ENCODE measurements at places on chromosomes 7 and 10.

DNA sequence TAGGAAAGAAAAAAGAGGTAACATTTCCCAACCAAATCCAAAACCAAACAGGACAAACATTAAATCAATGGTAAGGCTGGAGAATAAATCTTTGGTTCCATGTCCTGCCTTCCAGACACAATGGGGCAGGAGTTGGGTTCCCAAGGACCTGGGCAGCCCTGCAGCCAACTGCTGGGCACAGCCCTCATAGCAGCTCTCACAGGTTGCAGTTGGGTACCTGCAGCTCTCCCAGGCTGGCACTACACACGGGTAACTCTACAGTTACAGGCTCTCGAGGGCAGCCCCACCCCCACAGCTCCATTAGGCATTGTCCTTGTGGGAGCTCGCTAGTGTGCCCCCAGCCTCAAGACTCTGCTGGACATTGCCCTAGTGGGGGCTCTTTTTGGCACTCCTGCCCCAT is 7.5 kb downstream of the GRB10 start:
- DNase-seq, result no peak

DNA sequence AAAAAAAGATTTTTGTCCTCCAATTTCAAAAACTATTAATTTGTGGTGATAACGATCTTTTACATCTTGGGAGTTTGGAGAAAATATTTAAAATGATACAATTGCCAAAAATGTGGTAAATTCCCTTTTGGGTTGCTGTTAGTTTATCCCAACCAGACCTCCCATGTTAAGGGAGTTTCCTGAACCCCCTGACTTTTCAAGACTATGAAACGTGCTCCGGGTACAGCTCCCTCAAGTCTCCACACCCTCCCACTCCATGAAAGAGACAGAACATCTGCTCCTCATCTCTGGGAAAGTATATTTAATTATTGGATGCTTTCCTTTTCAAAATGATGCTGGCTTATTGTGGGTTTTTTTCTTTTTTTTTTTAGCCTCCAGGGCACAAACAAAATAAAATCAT is 534.6 kb upstream of the NRP1 start:
- DNase-seq, result peak; percentile 49

DNA sequence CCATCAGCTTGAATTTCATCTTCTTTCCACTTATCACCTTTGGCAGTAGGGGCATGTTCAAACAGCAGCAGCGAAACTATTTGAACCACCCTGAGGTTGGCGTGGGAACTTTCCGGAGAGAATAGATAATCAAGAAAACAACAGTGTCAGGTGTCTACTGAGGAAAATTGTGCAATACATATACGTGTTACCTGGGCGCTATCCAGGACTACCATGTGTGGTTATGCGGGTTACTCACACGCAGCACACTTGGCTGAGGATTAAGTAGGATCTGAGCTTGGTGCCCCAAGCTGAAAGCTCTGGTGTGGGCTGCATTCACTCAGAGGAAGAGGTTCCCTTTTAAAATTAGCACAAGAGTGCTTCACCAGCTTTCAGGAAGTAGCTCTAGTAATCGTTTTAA is 8.8 kb upstream of the ABI1 start:
- DNase-seq, result no peak

DNA sequence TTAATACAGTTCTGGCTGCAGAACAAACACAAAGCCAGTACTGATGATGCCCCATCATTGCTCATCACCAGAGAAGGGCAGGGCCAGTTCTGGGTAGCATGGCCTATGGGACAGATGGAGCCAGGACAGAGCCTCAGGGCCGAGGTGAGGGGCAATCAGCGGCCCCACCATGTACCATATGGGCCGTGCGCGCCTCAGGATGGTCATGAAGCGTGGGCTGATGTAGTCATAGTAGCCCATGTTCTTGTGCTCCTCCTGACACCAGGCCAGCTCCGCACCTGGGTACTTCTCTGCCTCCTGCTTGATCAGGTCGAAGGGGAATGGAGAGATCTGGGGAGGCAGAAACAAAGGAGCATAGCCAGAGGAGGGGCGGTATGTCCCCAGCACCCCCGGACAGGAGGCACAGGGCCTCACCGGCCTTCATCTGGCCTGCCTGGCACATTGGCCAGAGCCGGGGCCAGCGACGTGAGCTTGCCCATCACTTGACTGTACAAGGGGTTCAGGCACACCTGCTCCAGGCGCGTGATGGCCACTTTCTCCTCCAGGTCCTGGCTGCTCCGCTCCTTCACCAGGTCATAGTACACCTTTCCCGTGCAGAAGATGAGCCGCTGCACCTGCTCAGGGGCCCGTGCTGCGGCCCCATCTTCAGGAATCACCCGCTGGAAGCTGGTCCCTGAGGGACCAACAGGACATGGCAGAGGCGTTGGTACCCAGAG is 26.1 kb downstream of the OGDHL start:
- no peak for DNase-seq

GRCh38 chr7:30525429-30525828 is 20.8 kb upstream of the GGCT start:
- no peak for DNase-seq

- no peak for DNase-seq
These were observed 46.4 kb downstream of the CREB5 start for GRCh38 chr7:28458732-28459131.

DNA sequence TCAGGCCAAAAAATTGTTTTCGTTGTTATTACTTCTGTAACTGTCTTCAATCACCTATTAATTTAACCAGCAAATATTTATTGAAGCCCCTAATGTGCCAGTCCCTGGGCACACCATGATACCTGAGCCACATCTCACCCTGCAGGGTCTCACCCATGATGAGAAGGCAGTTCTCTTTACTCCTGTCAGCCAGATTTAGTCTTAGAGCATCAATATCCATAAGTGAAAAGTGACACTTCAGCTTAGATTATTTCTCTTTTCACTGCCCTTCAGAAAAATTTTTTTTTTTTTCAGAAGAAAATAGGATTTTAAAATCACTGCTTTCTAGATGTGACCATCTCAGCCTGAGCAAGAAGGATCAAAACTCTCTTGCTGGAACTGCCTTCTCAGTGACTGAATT is 258.6 kb upstream of the NFE2L3 start:
- DNase-seq, result no peak

- DNase-seq, result no peak
These were observed 2.8 kb downstream of the MCU start for GRCh38 chr10:72694476-72695369.

DNA sequence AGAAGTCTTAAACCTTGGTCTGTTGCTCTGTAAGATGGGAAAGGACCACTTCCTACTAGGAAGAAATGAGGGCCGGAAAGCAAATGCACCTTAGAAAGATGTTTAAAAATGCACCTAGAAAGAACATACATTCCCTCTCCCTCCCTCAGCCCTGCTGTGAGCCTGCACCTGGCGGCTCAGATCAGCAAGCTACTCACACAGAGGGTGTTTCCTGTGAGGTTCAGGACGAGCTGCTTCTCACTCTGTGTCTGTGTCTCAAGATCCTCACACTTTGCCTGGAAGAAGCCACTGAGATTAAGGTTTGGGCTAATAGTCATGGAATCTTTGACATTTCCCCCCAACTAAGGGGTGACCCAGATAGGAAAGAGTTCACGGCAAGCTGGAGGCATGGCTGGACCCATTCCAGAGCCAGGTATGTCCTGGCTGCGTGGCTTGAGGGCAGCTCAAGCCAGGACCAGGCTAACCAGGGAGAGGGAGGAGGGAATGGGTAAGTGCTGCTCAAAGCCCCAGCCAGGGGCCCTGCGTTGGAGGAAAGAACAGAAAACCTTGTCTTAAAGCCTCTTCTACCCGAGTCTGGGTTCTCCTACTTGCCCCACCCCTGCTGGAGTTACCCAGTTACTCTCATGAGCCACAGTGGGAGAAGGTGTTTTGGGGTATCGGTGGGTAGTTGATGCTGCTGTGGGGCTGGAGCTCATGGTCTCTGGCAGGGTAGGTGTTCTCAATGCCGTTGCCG is 47.5 kb downstream of the PODXL start:
- DNase-seq, result no peak

DNA sequence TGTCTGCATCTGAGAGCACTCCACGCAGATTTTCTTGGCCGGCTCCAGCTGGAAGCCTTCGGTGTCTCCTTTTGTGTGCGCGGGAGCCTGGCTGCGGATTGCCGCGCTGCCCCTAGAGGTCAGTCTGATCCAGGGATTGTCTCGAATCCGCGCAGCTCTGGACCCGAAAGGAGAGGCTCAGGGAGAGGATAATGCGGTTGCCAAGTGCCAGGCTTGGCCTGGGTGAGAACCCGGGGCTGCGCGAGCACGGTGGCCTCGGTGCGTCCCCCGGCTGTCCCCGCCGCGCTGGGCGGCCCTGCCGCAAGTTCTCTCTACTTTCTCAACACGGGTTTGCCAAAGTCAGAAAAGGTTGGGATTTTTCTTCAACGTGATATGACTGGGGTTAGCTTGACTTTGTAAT is 140.9 kb downstream of the ADCYAP1R1 start:
- peak; percentile 68 for DNase-seq

DNA sequence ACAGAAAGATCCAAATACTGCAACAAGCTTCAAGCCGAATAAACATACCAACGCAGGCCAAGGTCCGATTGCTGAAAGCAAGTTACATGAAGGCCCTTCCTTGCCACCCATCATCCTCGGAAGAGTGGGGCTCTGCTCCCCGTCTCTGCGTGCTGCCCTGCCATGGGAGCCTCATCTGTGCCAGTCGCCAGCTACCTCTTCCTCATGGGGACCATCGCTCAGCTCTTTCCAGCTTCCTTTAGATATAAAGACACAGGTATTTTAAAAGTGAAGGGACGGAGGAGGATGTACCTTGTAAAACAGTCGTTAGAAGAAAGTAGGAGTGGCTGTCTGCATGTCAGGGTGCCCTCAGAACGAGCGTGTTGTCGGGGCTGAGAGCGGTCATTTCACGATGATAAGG is 114.9 kb downstream of the INPP5A start:
- DNase-seq, result no peak

DNA sequence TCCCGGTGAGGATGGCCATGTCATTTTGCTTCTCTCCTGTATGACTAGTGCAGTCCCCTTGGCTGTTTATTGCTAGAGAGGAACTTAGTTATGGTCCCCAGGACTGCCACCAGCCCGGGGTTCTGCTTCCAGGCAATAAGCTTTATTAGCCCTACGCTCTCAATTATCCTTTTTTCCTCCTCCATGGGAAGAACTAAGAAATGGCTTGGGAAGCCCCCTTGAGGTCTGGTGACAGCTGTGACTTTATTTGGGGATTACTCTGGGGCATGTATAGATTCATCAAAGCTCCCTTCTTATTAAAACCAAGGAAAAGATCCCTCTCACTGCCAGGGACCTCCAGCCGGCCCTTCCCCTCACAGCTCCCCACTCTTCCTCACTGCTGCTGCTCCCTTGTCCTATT is 155.2 kb upstream of the INSYN2A start:
- no peak for DNase-seq

DNA sequence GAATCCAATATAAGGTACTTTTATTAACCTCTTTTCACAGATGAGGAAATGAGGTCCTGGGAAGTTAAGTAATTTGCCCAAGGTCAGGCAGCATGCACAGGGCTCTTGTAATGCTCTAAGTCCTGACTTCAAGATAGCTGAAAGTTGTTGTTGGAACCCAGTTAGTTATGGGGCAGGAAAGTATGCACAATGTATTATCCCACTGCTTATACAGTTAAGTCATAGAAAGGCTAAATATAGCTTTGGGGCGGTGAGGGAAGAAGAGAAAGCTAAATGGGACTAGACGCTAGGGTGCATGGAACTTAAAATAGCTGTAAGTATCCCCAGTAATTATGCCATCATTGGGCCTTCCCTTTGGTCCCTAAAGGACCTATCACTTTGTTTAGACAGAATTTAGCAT is 9.2 kb downstream of the GLCCI1 start:
- DNase-seq, result no peak

GRCh38 chr7:30545791-30546555 is 41.3 kb upstream of the GGCT start:
- DNase-seq, result no peak

DNA sequence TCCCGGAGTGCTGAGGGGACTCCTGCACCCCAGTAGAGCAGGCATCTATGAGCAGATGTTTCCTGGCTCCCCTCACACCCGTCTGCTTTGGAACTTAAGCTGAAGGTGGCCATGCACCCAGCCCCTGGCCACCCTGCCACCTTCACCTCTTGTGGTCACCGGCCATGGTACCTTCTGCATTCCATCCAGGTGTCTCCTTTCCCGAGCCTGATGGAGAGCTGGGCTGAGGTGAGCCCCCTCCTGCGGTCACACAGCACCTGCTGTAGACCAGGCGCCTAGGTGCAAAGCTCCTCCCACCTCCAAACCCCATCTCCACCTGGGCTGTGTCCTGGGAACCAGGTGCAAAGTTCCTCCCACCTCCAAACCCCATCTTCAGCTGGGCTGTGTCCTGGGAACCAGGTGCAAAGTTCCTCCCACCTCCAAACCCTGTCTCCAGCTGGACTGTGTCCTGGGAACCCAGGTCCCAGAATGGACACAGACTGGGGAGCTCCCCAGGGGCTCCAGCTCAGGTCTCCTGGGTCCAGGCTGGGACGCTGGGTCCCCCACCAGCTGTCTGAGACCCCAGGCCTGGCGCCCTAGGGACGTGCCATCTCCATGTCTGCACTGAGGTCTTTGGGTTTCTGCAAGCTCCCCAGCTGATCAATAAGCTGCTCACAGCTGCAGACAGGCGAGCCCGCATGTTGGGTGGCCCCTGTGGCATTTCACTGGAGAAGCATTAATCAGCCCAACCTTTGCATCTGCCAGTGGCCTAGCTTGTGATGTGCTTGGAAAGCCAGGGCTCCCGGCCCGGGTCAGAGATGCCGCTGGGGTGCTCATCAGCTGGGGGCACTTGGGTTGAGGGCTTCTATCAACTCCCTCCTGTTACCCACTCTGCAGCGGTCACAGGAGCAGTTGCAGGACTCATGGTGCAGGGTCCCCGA is 61.2 kb upstream of the INPP5A start:
- no peak for DNase-seq

DNA sequence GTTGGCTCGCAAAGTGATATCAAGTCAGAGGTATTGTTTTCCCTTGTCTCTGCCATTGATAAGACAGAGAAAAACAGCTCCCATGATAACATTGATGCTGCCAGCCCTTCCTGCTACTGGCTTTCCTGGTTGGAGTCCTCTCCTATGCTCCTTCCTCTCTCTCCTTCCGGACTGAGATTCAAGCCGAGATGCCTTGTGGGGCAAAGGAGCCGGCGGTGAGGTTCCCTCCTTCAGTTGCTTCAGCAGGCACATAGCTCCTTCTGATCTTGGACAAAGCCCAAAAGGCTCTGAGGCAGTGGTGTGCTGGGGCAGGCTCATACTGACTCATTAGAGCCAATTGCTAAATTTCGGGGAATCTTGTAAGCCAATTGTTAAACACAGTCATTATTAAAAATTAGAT is 8.8 kb upstream of the ZCCHC24 start:
- no peak for DNase-seq
